HCT116 (cell line): ENCODE measurements at places on chromosomes 1 and 21.

- no peak for DNase-seq
Measured at GRCh38 chr1:160722726-160723125, 11.1 kb upstream of the CD48 start.

GRCh38 chr1:71986160-71986559 lies 296.2 kb downstream of the NEGR1 start:
- no peak for DNase-seq

- DNase-seq = no peak
Measured at GRCh38 chr1:228314315-228314657, 92.3 kb downstream of the TRIM11 start.

- DNase-seq = no peak
Measured at GRCh38 chr1:97758541-97759057, 162.2 kb downstream of the DPYD start.

- DNase-seq = no peak
Measured at GRCh38 chr1:167621780-167622313, 8.2 kb upstream of the RCSD1 start.

GRCh38 chr1:184506481-184506880 lies 119.7 kb downstream of the C1orf21 start:
- DNase-seq = no peak

DNA sequence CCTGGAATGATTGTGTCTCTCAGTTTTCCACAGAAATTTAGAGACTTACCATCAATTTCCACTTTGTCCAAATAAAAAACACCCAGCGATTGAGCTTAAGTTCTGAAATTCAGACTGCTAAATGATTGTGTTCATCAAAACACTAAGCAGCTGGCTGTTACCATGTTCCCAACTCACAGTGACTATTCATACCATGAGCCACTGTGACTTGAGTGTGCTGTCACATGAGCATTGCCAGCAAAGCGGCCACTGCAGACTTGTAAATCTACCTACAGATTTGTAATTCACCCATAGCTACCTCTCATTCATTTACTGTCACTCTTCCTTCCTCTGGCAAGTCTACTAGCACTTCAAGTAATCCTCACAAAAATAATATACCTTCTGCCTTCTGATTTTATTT lies 17.2 kb upstream of the PRKAB2 start:
- no peak for DNase-seq

DNA sequence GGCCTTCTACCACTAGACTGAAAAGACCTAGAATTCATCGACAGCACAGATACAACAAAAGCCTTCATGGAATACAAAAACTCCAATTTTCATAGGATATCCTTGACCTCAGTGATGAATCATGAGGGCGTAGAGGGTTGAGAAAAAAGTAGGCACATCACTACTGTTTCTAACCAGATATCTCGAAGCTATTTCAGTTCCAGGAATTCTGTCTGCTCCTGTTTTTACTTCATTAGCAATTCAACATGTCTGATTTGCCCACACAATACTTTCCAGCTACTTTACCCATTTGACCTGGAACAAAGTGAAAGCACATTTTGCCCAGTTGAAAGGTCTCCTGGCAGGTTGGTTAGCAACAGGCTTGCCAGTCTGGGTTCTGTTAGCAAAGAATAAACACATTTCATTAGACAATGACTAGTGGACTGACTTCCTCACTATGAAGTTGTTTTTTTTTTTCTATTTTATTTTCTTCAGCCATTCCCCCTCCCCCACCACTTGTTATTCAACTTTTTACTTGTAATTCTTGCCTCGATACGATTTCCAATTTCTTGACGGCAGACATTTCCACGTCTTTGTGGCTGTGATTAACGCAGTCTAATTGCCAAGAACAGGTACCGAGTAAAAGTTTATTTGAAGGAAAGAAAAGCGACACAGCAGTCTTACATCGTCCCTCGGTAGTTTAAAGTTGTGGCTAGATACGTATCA lies 4.0 kb upstream of the ZBTB18 start:
- DNase-seq = no peak

DNA sequence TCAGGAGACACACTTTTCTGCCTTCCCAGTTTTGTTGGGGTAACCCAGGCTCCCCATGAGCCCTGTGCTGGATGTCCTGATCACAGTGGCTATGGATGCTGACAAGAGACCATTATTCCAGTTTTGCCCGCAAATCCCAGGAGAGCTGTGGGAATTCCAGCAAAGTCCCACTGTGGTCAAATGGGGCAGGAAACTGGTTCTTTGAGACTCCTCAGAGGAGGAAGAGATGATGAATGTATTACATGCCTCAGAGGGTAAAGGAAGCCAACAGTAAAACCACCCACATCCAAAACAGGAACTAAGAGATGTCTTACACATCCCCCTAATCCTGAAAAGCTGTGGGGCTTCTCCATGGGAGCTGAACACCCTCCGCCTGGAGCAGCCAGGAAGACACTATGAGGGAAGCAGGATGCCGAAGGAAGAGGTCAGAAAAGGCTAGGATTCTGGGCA lies 12.8 kb upstream of the MPZL1 start:
- DNase-seq = no peak

DNA sequence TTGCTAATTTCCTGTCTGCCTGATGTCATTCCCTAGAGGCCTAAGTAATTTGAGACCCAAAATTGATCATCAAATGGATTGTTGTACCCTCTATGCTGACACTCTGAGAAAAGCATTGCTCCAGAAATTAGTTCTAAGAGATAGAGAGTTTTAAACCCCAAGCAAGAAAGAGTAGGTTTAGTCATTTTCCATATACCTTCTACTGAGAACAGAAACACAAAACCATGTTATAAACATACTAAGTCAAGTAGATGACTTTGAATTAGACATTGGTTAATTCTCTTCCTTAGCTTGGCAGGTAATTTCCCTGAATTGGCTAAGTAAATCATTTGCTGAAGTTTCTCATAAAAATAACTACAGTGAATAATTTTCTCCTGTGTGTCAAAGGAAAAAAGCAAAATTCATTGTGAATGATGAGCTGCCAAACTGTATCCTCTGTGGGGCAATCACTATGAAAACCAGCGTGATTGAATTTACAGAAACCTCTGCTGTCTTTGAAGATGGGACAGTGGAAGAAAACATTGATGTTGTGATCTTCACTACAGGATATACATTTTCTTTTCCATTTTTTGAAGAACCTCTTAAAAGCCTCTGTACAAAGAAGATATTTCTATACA lies 20.1 kb downstream of the FMO4 start:
- DNase-seq = no peak

DNA sequence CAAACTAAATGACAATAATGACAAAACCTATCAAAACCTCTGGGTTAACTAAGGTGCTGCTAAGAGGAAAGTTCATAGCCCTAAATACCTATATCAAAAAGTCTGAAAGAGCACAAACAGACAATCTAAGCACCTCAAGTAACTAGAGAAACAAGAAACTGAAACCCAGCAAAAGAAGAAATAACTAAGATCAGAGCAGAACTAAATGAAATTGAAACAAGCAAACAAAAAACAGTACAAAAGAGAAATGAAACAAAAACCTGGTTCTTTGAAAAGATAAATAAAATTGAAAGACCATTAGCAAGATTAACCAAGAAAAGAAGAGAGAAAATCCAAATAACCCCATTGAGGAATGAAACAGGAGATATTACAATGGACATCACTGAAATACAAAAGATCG lies 44.8 kb upstream of the KIAA0040 start:
- DNase-seq = no peak

- DNase-seq = no peak
Measured at GRCh38 chr1:192119701-192120100, 38.6 kb upstream of the RGS18 start.

GRCh38 chr1:44549510-44549909 lies 124.8 kb downstream of the TMEM53 start:
- DNase-seq = no peak

DNA sequence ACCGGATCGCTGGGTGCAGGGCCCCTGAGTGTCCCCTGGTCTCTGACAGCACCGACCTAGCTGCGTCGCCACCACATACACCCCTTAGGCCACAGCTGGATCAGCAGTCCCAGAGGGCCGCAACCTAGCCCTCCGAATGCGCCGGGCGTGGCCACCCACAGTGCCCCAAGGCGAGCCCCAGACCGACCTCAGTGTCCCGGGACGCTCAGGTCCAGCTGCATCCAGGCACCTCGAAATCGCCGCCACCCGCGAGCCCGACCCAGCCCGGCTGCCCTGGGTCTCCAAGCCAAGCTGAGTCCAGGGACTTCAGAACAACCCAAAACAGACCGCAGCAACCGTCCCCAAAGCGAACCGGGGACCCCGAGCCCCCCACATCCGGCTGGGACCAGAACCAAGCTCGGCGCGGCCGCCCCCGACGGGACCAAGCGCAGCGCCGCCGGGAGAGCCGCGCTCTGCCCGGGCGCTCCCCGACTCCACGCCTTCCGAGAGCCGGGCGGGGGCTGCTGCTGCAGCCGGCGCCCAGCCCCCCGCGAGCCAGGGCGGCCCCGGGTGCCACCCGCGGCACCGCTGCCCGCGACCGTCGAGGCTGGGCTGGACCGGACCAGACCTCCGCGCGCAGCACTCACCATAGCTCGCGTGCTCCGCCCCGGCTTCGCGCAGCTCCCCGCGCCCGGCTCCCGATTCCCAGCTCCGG lies 54.6 kb upstream of the ECE1 start:
- DNase-seq = no peak

GRCh38 chr21:43191521-43191920 lies 22.7 kb downstream of the CRYAA start:
- no peak for DNase-seq

DNA sequence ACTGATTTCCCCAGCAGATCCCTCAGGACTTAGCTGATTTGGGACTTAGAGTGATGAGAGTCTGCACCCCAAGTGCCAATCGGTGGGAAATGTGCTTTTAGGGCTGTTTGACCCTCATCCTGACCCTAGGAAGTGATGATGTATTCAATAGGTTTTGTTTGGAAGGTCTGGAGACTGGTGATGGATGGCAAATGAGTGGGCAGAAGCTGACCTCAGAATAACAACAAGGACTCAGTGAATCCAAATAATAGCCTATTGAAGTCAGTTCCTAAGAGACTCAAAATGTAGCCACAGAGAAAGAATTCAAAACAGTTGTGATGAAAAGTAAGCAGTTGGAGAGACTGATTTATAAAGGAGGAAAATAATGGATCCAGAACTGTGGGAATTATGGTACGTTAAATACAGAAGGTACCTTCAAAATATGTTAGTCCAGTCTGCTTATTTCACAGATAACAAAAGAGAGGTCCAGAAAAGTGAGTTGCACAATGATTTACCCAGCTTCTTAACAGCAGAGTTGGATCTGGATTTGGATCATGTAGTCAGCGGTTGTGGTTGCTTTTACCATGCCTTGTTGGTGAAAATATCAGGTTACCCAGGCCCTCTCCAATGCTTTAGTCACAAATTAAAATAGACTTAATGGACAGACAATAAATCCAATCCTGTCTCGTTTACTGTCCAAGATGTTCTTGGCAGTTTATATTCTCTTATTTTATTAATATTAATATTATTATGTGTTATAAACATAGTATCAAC lies 123.0 kb upstream of the PTBP2 start:
- DNase-seq = no peak

- DNase-seq = no peak
Measured at GRCh38 chr21:21156957-21157356, 158.7 kb downstream of the NCAM2 start.

DNA sequence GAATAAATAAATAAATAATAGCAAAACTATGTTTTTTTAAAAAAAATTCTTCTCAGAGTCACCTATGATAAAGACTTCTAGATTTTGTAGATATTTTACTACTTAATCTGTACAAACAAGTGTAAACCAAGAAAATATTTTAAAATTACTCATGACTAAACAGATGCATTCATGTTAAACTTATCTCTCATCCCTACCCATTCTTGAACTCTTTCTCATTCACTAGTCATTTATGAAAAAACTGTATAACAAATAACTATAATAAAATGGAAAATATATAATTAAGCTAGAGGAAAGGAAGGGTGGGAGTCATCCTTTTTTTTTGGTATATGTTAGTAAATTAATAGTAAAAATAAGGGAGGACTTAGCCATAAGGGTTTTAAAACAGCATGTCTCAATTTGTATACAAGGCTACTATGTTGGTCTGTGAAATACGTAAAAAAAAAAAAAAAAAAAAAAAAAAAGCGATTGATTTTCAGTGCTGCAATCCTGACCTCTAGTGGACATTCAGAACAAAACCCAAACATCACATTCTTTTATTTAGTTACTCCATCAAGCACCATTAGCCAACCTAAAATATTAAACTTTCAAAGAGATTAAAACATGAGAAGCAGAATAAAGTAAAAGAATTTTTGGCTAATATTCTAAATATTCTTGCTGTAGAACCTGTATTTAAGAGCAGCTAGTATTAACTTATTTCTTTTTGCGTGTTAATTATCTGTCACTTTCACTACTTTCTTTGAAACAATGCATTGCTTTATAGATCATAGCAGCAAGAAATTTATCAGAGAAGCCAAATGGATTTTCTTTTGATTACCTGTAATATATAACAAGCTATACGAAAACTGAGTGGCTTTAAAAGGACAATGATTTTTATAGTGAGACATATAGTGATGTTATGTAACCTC lies 255.8 kb upstream of the CACYBP start:
- DNase-seq = peak; percentile 28

GRCh38 chr1:88746916-88747315 lies 62.8 kb downstream of the PKN2 start:
- DNase-seq = no peak

- no peak for DNase-seq
Measured at GRCh38 chr1:246181241-246181640, 325.8 kb downstream of the SMYD3 start.

DNA sequence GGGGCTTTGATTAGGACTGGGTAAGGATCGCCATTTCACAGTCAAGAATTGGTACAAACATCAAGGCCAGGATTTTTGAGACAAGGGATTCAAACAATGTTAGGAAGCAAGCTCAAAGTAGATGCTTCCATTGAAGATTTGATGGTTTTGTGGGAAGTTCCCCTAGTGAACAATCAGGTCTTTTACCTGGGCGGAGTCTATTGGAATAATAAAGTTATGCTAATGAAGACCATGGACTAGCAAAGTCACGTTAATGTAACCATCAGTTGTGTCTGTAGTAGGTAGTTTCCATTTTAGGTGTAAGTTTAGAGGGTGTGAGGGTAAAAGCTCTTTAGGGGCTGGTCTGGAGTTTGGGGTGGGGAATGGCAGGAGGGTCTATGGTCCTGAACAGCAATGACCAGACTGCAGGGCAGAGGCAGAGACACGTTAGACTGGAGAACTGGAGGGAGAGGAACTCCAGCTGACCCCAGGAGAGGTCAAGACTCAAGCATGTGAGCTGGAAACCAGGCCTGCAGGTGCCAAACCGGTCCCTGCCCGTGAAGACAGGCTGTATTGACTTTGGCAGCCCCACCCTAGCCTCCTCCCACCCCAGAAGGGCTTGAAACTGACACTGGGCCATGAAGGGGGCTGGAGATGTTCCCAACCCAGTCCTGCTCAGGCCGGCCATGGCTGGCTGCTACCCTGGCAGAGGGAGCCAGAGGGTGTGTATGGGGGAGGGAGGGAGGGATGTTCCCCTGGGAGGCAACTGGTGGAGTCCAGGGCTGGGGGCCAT lies 36.0 kb upstream of the GPR37L1 start:
- no peak for DNase-seq

DNA sequence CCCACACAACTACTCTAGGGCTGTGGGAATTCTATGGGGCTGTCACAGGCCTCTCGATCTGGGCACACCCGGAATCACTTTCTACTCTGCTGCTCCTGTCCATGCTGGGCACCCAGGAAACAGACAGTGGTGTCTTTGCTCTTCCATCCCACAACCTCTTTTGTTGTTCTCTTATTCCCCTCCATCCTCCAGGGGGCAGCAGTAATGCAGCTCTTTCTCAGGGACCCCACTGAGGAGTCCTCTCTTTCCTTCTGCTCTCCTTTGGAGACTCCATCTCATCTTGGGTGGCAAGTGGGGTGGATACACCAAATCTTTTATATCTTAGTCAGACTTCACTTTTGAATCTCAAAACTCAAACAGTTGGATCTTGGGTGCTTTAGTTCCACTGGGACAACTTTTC lies 206.3 kb downstream of the HS2ST1 start:
- DNase-seq = no peak
